ENCODE measurements at places on chromosomes 12 and 14.

DNA sequence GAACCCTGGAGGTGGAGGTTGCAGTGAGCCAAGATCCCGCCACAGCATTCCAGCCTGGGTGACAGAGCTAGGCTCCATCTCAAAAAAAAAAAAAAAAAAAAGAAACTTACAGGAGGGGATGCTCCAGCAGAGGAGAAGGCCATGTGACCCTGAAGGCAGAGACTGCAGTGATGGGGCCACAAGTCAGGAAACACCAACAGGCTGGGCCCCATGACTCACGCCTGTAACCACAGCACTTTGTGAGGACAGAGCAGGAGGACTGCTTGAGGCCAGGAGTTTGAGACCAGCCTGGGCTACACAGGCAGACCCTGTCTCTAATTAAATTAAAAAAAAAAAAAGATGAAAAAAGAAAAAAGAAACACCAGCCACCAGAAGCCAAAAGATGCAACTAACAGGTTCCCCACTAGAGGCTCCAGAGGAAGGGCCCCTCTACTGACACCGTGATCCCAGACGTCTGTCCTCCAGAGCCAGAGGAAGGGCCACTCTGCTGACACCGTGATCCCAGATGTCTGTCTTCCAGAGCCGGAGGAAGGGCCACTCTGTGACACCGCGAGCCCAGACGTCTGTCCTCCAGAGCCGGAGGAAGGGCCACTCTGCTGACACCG, 9.1 kb upstream of the GLT1D1 start:
- no peak for DNase-seq

- no peak for DNase-seq
Measured at GRCh38 chr14:70934502-70935134, 27.4 kb downstream of the PCNX1 start.

GRCh38 chr12:114444422-114445279, 38.7 kb upstream of the TBX5 start:
- DNase-seq = no peak

DNA sequence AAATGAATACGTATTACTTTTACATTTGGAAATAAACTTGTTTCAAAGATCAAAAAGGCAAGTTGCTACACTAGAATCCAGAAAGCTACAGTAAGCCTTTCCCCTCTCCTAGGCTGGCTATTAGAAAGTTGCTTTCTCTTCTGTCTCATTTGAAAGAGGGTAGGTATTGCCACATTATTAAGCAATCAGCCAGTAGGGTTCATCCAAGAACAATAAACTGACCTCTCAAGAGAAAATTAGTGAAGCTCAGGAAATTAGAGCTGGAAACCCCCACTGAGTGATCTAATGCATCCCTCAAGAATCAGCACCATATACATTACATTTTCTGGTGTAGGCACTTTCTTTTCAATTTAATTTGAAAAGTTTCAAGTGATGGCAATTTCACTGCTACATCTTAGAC, 4.5 kb upstream of the TMEM233 start:
- DNase-seq = no peak

DNA sequence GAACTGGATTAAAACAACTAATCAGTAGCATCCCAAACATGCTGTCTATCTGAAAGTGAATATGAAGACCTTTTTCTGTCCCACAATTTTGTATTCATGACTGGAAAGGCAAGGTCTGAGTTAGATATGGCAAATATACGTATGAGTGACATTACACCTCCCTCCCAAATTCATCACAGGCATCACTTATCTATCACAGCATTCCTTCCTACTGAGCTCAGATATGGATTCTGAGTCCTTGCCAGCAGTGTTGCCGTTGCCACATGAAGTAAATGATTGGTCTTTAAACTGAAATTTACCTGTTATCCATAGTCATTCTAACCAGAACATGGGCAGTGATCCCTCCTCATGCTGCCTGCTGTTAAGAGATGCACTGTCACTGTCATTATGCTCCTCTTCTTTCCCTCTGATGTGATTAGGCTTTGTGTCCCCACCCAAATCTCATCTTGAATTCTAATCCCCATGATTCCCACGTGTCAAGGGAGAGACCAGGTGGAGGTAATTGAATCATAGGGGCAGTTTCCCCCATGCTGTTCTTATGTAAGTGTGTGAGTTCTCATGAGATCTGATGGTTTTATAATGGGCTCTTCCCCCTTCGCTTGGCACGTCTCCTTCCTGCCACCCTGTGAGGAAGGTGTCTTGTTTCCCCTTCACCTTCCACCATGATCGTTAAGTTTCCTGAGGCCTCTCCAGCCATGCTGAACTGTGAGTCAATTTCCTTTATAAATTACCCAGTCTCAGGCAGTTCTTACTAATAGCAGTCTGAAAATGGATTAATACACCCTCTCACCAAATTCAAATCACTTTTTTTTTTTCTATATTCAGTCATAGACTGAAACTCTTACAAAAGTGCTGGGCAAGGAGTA, 288.4 kb downstream of the NUAK1 start:
- no peak for DNase-seq

- no peak for DNase-seq
Measured at GRCh38 chr12:131379738-131380137, 331.2 kb upstream of the SFSWAP start.

DNA sequence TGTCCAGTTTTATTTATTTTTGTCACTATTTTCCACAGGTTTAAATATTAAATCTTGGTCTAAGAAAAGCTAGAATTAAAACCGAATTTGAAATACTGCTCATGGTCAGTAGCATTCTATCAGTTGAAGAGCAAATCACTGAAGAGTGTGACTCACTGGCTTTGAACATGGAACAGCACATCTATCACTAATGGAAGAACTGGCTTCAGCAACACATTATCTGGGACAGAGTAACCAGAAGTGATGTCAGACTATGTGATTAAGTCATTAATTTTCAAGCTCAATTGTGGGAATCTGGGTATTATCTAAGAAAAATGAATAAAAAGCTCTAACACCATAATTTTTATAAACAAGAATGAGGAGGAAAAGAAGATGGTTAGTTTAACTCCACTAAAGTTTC, 527.5 kb downstream of the TMTC2 start:
- DNase-seq = no peak

DNA sequence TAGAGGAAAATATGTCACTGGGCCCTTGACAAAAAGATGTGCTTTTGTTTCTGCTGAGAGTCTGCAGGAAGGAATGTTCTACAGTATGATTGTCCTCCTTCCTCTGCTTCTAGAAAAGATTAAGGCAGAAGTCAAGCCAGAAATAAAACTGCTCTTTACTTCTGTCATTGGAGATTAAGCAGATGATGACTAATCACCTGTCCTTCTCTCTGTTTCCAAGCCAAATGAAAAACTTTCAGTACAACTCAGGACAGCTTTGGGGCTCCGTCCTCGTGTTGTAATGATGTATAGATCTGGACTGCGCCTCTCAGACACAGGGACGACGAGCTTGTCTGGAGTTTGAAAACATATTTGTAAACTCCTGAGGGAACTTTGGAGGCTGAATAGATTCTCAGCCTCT, 159.3 kb downstream of the DYRK2 start:
- no peak for DNase-seq

- DNase-seq = no peak
Measured at GRCh38 chr14:22025879-22026278, 352.3 kb upstream of the OR4E1 start.

DNA sequence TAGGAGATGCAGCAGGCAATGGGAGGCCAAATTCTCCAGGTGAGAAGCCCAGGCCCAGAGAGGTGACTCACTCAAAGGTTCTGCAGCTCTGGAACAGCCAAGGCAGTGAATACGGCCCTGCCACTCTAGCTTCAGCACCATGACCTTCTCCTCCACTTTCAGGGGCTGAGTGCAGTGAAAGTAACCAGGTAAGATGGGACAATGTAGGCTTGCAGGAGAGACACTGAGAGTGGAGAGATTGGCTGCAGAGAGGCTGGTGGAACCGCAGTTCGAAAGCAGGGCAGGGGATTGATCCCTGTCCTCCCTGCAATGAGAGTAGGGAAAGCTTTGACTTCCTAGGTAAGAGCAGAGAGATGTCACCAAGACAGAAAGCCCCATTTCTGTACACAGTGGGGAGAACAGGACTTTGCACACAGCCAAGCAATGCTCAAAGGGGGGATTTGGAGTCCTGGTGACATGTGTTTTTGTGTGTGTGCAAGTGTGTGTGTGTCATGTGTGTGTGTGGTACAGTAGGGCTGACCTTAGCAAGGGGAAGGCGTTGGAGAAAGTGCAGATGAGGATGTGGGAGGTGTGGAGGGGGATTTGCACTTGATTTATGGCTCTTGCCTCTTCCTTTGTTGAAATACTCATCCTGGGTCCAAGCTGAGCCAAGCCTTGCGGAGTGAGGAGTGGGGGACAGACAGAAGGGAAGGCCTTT, 12.7 kb downstream of the DHRS2 start:
- DNase-seq = no peak

DNA sequence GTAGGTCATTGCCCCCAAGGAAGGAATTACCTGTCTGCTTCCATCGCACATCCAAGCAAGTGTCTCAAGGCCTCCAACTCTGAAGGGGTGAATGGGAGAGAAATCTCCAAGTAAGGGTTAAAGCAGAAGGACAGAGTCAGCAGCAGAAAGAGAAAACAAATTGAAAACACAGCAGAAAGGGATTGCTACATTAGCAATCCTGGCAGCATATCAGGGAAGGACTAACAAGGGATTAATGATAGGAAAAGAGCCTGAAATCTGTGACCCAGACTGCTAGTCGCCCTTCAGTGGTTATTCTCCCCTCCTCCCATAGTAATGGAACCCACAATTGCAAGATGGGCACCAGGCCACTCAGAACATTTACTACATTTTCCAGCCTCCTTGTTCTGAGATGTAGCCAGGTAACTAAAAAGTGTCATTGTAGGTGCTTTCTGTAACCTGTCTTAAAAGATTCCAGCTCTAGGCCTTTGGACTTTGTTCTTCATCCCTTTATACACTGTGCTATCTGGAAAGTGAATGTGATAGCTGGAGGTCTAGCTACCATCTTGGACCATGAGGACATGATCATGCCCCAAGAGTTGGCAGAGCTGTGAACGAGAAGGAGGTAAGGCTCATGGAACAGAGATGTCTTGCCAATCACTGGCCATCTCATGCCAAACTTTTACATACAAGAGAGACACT, 36.0 kb downstream of the MAP3K9 start:
- no peak for DNase-seq

- DNase-seq = peak; percentile 6
Measured at GRCh38 chr12:69415471-69416275, 54.5 kb upstream of the FRS2 start.

GRCh38 chr14:85798856-85799255, 268.9 kb downstream of the FLRT2 start:
- DNase-seq = no peak

- no peak for DNase-seq
Measured at GRCh38 chr12:28425526-28425925, 235.3 kb downstream of the CCDC91 start.

DNA sequence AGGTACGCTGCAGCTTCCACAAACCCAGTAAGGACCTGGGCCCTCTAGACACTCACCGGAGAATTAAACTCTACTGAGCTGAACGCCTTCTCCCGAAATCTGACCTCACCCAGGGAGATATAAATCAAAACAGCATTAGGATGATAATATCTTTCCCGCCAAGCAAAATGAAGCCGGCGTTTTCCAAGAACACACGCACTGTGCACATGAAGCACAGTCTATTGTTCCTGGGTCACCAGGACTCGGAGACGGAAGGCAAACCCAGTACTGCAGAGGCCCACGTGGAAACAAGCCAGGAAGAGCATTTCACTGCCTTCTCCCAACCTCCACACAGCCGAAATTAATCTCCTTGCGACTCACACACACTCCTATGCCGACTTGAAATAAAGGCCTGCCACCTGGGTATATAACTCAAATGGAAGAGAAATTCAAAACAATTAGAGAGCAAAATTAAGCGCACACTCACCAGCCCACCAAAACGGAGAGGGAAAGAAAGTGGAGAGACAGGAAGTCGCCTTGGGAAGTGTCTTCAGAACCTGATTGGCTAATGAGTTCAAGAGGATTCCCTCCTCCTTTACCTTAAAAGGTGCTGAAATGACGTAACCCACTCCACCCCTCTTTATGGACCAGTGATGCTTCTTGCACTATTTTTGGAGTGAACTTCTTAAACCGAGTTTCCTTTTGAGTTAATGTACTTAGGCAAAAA, at the start of gene CCNB1IP1:
CCNB1IP1 (minus strand) TSS at position 492 of the 706 bp plus-strand sequence. CDS start 16,756 bp downstream, outside the sequence.
- peak; percentile 59 for DNase-seq

DNA sequence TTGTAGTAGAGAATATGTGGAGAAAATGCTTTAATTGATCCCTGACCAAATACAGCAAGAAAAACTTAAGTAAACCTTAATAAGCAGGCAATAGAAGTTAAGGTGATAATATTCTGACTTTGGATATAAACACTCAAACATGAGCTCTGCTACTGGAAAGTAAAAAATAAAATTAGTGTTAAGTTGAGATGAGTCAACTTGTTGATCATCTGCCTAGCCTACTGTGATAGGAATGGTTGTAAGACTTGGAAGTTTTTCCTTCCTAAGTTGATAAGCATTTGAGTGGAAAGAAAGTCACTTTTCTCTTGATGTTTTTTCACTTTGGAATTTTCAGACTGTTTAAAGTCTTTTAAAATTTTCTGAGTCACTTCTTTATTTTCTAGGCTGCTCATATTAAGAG, 26.0 kb downstream of the ADIPOR2 start:
- no peak for DNase-seq

DNA sequence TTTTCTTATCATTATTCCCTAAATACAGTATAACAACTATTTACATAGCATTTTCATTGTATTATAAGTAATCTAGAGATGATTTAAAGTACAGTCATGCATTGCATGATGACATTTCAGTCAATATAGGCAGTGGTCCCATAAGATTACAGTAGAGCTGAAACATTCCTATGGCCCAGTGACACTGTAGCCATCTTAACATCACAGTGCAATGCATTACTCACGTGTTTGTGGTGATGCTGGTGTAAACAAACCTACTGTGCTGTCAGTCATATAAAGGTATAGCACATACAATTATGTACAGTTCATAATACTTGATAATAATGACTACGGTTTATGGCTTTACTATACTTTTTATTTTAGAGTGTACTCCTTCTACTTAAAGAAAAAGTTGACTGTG, 13.3 kb downstream of the LLPH start:
- no peak for DNase-seq

GRCh38 chr12:42524716-42525115, 64.8 kb downstream of the PRICKLE1 start:
- DNase-seq = no peak

GRCh38 chr12:6076346-6076745, 48.1 kb downstream of the VWF start:
- DNase-seq = no peak

- no peak for DNase-seq
Measured at GRCh38 chr14:32189811-32190210, 12.0 kb upstream of the RNU6-7 start.

DNA sequence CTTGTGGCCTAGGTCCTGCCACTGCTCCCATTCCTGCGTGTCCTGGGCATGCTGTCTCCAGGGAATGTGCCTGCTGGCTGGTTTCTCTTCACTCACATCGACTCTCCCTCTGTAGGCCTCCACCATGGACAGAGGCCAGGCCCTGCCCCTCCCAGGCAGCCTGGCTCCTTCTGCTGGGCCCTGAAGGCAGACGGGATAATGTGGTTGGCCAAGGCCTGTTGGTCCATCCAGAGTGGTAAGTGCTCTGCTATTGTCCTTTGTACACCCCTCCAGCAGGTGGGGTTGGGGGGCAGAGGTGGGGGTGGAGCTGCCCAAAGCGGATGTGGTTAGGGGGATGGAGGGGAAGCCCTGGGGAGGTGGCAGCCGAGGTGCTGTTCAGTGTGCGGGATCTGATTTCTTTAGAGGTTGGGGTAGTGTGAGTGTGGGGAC, 9.5 kb upstream of the NR4A1 start:
- DNase-seq = no peak

GRCh38 chr14:68779761-68780323, 13.0 kb downstream of the ZFP36L1 start:
- DNase-seq = no peak
